ENCODE measurements at places on chromosomes 3 and 15.

- no peak for DNase-seq
Observed at GRCh38 chr3:66577426-66578203, 76.8 kb upstream of the LRIG1 start.

- no peak for DNase-seq
Observed at GRCh38 chr3:175312791-175313190, 453.7 kb downstream of the NAALADL2 start.

- no peak for DNase-seq
Observed at GRCh38 chr3:169345662-169346331, 317.7 kb downstream of the MECOM start.

GRCh38 chr3:186821429-186822387, 15.4 kb upstream of the RFC4 start:
- DNase-seq = peak; percentile 81

DNA sequence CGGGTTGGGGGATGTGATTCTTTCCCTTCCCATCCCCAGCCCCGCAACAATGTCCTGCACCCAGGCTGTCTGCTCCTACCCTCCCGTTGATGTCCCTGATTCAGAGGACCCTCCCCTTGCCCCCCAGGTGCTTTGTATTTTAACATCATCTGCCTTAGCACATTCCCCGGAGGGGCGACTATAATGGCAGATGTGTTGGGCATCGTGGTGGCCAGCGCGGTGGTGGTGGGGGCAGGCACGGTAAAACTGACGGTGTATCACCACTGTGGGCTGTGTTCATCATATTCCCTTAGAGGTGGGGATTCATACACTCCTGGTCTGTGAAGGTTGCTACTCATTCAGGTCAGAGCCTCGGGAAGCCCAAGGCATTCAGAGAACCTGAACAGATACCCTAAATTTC, 173.0 kb downstream of the ADAMTS17 start:
- DNase-seq = no peak

DNA sequence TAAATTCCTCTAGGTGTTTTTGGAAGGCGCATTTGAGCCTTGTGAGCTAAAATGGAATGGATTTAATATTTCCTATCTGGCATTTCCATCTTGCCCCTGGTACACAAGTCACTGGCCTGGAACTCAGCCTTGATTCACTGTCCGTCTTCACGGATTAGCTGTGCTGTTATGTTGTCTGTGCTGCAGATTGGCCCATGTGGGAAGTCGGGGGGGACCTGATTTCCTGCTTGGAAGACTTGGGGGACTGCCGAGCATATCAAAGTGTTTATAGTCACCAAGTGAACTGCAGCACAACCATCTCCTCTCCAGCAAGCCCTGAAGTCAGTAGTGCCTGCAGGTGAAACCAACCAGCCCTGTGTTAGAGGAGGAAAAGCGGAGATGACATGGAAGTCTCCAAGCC, 12.2 kb downstream of the GHRL start:
- DNase-seq = no peak

GRCh38 chr3:172648747-172649146, 62.1 kb downstream of the NCEH1 start:
- DNase-seq = peak; percentile 85

- peak; percentile 79 for DNase-seq
Observed at GRCh38 chr3:48656061-48656840, 6.4 kb downstream of the CELSR3 start.

DNA sequence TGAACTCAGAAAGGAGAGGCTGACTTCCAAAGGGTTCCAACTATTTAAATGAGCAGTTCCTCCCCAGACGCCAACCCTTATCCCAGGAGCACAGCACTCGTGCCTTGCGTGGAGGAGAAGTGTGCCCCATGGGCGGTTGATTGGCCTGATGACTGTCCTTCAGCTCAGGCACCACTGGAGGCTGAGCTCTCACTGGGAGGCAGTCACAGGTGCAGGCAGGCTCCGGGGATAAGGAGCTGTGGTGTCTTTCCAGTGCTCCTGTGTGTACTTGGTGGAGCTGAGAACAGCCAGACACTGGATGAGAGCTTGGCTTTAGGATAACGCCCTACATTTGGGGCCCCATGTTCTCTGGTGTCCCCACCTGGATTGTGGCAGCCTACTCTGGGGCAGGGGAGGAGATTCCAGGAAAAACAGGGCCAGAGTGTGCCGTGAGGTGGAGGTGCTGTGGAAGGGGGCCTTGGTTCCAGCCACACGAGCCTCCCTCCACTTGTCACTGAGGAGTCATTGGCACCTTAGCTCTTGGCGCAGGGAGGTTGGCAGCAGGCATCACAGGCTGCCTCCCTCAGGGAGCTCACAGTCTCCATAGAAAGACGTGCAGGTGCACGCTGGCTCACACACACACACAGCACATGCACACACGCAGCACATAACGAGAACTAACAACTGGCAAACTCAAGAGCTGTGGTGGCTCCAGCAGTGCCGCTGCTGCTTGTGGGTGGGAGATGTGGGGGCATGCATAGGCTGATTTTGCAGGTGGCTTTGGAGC, 22.7 kb upstream of the EPHB3 start:
- DNase-seq = no peak

DNA sequence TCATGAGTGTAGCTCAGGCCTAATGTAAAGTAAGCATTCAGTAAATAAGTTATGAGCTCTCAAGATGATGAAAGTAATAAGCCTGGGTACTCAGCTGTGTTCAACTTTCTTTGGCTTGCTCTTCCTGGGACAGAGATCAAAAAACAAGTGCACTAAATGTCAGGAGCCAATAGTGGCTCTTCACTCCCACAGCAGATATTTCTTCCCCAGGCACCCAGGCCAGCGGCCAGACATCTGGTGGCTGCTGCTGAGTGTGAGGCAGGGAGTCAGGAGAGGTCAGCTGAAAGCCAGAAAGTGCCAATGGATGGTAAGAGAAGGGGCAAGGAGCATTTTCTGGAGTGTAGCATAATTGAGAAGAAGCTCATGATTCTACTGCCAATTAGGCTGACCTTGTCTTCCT, 18.2 kb upstream of the ITGA11 start:
- DNase-seq = no peak

DNA sequence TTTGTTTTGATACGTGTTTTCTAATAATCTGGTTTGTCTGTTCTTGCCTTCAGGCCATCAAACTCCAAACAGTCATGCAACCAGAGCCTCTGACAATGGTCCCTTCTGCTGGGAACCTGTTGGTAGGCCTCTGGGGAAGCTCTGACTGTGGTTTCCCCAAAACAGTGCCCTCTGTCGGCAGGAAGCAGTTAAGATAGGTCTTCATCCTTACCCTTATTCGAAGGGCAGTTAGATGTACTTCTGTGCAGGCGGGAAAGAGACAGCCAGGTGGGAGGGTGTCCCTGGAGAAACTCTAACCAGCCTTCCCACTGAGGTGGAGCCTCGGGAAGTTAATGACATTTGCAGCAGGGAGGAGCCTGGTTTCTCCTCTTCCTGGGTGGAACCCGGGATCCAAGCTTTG, 81.6 kb upstream of the CHMP2B start:
- peak; percentile 2 for DNase-seq

- DNase-seq = no peak
Observed at GRCh38 chr3:81173514-81173913, 587.9 kb downstream of the GBE1 start.

- DNase-seq = no peak
Observed at GRCh38 chr15:101348643-101349042, 53.6 kb upstream of the SNRPA1 start.

DNA sequence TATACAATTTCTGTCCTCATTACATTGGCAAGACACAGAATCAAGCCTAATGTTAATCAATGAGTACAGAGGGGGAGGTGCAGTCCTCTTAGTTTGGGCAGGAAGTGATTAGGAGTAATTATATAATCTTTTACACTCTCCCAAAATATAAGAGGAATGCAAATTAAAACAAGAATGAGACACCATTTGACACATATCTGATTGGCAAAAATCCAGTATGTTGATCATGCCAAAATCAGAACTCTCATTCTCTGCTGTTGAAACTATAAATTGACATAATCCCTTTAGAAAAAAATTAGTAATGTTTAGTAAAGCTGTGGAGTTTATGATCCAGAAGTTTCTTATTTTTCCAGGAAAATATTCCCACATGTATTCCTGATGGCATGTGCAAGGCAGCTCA, 373.4 kb downstream of the EPHA6 start:
- no peak for DNase-seq

DNA sequence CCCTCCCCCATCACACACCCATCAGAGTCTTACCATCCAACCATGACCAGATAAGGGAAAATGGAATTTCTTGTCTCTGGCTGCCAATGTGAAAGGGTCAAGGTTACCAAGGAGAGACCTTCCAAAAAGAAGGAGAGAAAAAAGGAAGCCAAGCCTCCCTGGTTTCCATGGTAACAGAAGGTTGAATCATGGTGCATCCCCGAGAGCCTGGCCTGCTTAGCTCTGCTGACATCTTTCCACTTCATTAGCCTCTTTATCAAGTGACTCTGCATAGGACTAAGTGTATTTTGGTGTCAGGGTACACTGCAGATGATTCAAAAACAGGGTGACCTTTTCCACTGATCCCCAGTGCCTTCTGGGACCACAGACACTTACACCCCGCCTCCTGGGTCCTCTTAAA, 225.7 kb upstream of the PPP2R3A start:
- no peak for DNase-seq

- no peak for DNase-seq
Observed at GRCh38 chr3:17489139-17489538, 253.3 kb downstream of the TBC1D5 start.

DNA sequence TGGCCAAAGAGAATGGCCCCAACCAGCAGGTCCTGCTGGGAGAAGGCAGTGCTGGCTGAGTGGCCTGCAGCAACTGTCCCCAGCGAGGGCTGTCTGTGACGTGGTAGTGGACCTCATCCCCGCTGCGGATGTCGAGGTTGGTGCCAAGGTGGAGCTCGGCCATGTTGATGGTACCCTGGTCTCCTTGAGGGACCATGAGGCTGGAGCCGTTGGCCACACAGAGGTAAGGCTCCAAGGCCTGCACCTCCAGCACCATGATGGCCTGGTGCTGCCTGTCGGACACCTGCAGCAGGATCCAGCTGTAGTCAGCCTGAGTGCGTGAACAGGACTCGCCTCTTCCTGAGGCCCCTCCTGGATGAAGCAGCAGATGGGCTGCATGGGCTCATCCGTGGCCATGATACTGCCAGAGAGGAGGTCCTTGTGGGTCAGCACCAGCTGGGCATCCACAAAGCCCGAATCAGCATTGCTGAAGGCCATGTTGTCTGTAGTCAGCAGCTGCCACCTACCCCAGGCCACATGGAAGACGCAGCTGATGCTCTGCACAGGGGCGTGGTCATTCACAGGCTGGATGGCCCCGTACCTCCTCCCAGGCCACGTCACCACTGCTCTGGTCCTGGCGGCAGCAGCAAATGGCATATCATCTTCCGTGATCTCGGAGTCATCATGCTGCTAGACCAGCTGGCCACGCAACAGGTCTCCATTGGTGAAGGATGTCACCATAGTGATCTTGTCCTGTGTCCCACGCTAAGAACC, 167.5 kb downstream of the GOLGA6L4 start:
- no peak for DNase-seq

DNA sequence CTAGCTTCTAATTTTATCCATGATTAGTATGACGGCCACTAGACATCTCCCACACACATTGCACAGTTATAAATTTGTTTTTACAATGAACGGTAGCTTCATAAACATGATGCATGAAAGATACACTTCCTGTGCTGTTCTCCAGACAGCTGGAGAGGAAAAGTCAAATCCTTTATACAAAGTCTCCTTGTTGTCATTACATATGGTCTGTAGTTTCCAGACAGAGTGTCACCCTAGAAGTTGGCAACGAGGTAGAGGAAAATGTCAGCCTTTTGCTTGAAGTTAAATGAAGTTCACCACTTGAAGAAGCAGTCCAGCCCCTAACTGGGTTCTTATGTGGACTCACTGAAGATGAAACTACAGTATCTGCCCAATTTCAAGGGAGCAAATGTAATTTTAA, 253.0 kb upstream of the P2RY1 start:
- no peak for DNase-seq

DNA sequence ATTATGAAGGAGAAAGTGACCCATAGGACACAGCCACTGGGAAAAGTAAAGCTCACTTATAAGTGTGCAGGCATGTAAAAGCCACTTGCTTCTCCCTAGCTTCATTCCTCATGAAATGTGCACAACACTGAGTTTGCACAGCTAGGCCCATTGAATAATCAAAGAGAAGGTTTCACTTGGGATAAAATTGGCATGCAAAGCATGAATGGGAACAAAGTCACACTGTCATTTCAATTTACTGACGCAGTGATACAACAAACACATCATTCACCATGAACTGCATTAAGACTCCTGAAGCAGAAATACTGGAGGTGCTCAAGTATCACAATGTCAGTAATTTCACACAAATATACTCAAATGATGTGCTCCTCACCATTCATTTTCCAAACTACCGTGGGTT, 61.1 kb downstream of the KCNMB2 start:
- no peak for DNase-seq

GRCh38 chr3:194206320-194206719, 70.4 kb downstream of the HES1 start:
- peak; percentile 19 for DNase-seq

DNA sequence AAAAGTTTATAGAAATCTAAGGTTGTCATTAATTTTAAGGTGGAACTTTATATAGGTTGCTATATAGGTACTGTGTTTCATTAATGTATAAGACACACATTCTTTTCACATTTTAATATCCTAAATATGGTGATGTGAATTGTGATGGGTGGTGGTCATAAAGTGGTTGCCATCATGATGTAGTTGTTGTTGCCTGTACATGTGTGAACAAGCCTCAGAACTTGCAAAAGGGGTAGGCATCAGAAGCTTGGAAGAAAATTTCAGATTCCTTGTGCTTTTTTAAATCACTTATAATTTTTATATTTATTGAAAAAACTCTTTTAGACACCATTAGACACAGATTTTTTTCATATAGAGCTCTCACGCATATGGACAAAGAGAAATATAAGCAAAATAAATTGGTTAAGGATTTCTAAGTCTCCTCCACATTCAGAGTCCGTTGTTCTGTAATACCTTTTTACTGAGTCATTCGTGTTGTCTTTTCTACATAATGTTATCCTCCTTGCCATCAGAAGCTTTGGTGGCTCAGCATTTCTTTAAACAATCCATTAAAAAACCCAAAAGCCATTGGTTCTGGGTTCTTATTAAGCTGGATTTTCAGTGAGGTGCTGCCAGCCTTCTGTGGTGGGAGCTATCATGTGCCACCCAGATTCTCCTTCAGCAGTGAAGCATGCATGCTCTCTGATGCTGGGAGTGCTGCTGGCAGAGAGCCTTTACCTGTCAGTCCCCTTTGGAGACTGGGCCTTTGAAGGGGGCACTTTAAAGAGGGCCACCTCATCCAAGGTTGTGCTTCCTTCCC, 140.4 kb upstream of the GALNT15 start:
- DNase-seq = no peak

DNA sequence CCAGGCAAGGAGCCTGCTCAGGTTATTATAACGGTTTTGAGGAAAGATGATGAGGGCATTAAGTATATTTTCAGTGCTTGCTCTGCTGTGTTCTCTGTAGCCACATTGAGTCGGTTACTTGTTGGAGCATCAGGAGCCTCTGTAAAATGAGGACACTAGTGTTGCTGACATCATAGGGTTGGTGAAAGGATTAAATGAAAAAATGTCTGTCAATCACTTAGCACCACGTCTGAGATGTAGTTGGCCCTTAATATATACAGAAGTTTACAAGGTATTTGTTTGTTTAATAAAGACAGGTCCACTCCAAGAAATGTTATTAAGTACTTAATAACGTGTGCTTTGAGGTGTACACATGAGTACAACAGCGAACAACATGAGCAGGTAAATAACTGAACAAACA, 735 bp upstream of the SLC25A26 start:
- DNase-seq = no peak

GRCh38 chr3:4993276-4994143, 14.3 kb downstream of the BHLHE40 start:
- no peak for DNase-seq

Data from suppressor macrophage treated with lipopolysaccharide for 4 hours (primary cell).